ENCODE measurements at places on chromosomes 7 and 10.

- no peak for DNase-seq
Observed at GRCh38 chr10:114544045-114544659, 113.9 kb downstream of the ABLIM1 start.

DNA sequence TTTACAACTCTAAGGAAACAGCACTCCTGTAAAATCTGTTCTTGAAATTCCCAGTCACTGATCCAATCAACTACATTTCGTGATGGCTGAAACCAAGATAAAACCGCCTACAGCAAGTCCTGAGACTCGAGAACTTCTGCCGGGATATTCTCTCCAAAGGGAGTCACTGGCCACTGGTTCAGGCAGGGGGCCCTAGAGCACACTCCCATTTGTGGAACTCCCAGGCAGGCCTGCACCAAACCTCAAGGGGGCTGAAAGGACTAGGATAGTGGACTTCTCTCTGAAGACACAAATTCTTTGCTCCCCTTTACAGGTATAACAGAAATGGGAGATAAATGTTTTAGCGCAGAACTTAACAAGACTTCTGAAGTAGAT is 16.3 kb downstream of the CYTH3 start:
- no peak for DNase-seq

DNA sequence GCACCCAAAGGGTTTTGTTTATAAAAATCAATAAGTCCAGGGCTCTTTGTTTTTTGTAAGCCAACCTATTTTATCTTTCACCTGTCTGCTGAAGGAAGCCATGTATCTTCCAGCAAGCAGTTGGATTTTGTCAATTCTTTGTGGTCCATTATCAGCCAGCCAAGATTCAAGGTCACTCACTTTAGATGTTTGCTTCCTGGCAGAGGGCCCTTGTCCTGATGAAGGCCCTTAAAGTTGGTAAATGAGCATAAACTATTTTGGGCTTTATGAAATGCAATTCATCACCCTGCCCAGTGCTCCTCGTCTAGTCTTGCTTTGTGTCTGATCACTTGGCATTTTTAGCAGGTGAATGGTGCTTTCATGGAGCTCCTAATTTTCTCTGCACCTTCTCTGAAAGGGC is 1004.2 kb downstream of the GRID1 start:
- DNase-seq, result no peak

DNA sequence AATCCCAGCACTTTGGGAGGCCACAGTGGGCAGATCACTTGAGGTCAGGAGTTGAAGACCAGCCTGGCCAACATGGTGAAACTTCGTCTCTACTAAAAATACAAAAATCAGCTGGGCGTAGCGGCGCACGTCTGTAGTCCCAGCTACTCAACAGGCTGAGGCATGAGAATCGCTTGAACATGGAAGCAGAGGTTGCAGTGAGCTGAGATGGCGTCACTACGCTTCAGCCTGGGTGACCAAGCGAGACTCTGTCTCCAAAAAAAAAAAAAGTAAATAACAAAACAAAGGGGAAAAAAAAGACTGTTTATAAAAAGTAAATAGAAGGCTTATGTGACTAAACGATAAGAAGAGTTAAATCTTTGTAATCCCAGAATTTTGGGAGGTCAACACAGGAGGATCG is 15.0 kb upstream of the DNMBP start:
- DNase-seq, result no peak

DNA sequence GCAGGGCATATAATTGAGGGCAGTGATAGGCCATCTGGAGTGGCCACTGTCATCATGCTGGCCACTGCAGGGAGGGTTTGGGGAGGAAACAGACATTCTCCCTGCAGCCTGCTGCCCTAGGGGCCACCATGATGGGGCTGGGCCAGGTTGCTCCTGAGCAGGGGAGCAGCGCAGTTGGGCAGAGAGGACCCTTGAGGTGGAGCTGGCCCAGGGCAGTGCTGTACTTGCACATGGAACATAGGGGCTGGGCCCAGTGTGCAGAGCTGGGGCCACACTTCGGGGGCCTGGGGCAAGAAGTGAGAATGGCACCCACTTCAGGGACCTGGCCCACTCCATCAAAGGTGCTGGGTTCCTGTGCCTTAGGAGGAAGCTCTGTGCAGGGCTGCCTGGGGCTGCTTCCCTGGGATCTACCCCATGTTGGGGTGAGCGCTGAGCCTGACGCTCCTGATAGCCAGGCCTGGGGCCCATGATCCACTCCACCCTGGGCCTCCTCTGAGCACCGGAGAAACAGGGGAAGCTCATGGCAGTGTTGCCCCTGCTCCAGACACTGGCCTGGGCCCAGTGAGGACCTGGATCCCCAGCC is 21.3 kb upstream of the NUB1 start:
- no peak for DNase-seq

Data from stimulated activated CD4-positive, alpha-beta T cell treated with anti-CD3 and anti-CD28 coated beads, Interleukin-1b, Interleukin-23, amount 100 ng/mL, for 24 hours (primary cell).